ENCODE measurements at places on chromosomes 13 and 19.

DNA sequence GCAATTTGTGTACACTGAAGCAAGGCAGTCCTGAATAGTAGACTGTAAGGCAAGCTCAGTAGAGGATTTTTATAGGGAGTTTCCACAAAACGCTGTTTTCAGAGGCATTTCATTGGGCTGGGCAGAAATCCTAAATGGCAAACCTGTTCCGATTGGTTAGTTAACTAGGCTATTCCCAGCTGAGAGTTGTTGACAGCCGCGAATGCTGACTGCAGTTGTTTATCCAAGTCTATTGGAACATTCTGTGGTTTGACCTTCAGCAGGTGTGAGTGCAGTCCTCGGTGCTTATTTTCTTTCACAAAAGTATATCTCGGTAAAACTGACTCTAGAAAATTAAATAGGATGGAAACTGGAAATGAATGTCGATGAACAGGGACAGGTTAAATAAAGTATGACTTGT is 45.4 kb downstream of the TPT1 start:
- DNase-seq: no peak

DNA sequence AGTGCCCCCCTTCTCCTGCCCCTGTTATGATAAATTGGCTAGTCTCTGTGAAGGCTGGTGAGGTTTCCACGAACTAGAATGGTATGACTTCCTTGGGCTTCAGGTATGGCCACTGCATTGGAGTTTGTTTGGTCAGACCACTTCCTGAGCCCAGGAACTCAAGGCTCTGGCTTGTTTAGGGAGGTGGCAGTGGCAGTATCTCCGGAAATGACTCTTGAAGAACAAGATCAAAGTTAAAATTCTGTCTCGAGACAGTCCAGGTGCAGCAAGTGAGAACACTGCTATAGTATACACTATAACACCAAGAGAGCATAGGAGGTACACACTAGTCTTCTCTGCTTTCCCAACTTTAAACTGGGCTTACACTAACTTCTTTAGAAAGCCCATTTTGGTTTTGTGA is 309.1 kb downstream of the KLF12 start:
- no peak for DNase-seq

GRCh38 chr19:19672816-19673215 is 4.2 kb downstream of the ZNF101 start:
- no peak for DNase-seq

- DNase-seq: no peak
Observed at GRCh38 chr13:23578411-23579071, 8.3 kb downstream of the TNFRSF19 start.

All from thoracic aorta (tissue), 2 donors.